Eye (tissue), 1 donor: ENCODE measurements at places on chromosomes 3 and 15.

- DNase-seq, result no peak
These were observed 550.4 kb upstream of the ARPP21 start for GRCh38 chr3:35088943-35089342.

- no peak for DNase-seq
These were observed 79.8 kb downstream of the RFTN1 start for GRCh38 chr3:16433701-16434151.

DNA sequence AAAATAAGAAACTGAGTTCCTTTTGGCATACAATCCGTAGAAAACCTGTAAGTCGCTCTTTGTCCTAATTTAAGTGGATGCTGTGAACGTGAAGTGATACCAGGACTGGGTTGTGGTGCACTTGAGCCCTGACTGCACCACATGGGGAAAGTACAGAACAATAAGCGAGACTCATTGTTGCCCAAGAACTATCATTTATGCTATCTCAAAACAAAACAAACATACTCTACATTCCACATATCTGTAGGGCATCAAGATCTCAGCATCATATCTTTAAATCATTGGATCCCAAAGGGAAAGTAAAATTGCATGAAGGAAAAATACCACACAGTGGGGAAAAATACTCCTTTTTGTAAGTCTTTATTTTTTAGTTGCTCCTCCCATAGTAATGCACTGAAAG is 580.3 kb downstream of the MECOM start:
- no peak for DNase-seq

GRCh38 chr3:8239718-8240695 is 261.6 kb upstream of the LMCD1 start:
- peak; percentile 66 for DNase-seq

DNA sequence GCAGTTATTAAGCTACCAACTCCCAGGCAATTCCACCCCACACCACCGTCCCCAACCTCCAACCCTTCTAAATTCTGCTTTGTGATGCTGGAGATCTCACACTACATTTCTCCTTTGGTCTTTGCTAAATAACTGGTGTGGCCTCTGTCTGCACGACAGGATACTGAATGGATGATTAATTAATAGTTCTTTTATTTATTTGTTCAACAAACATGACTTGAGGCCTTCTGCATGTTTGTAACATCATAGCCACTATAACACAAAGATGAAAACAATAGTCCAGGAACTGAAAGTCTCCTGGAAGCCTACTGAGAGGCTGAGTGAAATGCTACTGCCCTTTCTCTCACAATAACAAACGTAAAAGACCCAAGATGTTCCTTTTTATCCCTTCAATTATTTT is 609.5 kb upstream of the UBE2E2 start:
- no peak for DNase-seq

DNA sequence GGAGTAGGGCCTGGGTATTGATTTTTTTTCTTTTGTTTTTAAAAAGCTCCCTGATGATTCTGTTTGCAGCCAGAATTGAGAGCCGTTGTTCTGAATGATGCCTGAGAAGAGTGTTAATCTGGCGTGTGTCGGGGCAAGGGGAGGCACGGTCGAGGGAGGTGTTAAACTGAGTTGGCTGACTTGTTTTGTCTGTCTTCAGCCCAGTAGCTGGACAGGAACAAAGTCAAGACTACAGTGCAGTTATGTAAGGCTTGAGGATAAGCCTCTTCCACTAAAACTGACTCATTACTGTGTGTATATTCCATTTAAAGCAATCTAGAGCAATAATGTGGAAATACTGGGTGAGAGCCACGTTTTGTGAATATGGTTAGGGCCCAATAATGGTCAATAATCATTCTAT is 119.0 kb upstream of the DLG1 start:
- peak; percentile 39 for DNase-seq

DNA sequence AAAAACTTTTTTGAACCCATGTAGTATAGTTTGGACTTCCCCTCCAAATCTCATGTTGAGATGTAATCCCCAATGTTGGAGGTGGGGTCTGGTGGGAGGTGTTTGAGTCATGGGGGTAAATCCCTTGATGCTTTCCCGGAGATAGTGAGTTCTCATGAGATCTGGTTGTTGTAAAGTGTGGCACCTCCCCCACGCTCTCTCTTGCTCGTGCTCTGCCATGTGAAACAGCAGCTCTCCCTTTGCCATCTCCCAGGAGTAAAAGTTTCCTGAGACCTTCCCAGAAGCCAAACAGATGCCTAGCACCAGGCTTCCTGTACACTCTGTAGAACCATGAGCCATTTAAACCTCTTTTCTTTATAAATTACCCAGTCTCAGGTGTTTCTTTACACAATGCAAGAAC is 16.0 kb upstream of the RNU6-1 start:
- DNase-seq, result no peak

GRCh38 chr15:43958861-43959330 is 132.1 kb downstream of the WDR76 start:
- DNase-seq, result peak; percentile 16

DNA sequence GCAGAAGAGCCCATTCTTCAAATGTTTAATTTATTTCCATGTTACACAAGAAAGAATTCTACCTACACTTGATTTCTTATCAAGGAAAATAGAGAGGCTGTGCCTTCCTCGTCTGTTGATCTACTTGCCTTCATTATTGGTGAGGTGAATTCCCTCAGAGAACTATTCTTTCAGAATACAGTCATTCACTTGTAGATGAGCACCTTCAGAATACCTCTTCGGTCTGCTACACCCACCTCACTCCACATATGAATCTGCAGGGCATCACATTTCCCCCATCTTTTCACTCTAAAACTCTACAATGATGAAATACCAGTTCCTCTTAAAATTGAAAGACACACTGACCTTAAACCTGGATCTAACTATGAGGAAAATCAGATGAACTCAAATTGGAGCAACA is 43.0 kb downstream of the TAFA4 start:
- no peak for DNase-seq

DNA sequence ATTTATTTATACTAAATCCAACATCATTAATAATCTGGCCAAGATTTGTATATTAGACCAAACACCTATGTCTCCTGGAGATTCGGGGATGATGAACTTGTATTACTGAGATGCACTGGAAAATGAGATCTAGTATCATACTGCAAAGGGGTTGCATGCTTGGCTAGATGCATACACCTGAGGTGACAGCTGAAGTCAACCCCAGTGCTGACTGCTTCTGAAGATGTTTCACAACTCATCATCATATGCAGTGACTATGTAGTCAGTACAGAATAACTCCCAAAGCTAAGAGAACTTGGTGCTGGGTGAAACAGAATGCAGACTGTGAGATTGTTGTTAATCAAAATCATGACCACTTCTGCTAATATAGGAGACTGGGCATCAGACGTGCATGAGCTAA is 1114.2 kb downstream of the NSUN3 start:
- DNase-seq, result peak; percentile 6

- no peak for DNase-seq
These were observed 1287.1 kb upstream of the GBE1 start for GRCh38 chr3:83048556-83048955.

DNA sequence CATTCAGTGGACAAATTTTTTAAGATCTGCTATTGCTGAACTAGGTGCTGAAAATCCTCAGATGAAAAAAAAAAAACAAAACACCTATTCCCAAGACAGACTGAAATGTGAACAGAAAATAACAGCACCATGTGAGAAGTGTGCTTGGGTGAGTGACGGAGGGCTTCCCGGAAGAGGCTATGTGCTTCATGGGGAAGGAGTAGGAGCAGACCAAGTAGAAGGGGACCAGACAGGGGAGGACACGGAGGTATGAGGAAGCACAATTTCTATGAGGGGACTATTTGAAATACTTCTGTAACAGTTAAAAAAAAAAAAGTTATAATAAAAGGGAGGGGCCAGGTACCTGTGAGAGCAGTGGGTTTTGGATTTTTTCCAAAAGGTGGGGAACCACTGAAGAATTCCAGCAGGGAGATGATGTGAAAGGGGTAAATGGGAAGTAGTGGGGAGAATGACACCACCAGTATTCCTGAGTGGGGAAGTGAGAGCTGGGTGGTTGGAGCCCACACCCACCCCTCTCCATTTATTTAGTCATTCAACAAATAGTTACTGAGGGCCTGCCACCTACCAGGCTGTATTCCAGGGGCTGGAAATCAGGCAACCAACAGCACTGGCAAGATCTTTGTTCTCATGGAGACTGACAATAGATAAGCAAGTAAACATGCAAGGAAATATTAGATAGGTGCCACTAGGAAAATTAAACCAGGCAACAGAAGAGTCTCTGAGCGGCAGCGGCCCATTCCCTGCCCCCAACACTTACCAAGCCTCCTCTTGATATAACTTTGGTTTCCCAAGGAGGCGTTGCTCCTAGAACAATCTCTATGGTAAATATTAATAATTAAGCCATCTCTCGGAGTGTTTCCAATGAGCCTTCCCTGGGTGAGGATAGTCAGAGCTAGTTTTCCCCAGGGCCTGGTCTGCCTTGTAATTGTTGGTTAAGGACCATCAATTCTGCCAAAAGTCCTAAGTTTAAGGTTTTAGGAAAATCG is 3.8 kb upstream of the USP3 start:
- DNase-seq, result no peak

DNA sequence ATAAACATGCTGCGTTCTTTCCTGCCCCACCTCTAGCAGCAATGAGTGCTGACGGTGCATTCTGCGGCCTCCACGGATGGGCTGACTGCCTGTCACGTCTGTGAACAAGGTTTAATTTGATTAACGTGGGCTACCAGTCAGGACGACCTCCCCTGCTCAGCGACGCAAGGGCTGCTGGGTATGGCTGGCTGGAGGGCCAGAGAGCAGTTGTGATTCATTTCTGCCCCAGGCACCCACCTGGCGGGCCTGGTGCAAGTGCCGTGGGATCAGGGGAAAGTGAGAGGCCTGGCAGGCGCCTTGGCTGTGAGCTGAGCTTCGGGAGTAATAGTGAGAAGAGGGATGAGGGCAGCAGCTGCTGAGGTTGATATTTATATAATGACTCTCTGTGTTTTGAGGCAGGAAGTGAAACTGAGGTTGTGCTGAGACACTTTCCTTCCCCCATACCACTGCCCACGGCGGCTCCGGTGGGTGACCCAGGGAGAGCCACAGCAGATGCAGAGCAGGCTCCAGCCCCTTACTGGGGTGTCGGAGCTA is 190.4 kb upstream of the BCL6 start:
- DNase-seq, result peak; percentile 39

DNA sequence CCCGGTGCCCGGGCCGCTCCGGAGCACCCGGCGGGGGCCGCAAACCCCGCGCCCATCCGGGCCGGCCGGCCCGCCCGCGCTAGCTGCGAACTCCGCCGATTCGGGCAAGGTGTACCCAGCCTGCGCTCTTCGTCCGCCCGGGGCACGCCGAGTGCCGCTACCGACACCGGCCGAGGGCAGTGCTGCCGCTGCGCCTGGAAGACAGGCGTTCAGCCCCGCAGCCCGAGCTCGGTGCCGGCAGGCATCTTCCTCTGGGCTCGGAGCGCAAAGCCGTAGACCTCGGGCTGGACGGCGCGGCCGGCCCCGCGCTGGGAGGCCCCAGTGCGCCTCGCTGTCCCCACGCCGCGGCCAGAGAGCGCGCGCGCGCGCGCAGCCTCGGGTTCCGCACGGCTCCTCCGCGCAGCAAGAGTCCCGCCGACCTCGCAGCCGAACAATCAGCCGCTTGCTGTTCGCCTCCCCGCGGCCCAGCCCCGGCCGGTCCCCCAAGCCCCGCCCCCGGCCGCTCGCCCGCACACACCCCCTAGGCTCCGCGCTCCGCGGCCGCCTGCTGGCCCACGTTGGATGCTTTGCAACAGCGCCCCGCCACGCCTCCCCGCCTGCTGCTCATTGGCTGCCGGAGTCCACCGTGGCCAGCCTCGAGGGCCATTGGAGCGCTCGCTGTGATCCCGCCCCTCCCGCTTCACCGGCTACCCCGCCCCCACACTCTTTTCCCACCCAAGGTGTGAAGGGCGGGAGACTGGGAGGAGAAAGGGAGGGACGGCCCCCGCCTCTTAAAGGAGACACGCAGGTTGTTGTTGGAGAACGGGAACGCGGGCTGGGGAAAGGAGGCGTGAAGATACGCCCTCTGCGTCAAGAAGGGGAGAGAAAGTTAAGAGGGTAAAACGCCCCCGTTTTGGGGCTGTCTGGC is at the start of gene LRIG1:
LRIG1 (minus strand) TSS at position 447 of the 907 bp plus-strand sequence. CDS start 615 bp downstream, outside the sequence.
- DNase-seq, result peak; percentile 99

DNA sequence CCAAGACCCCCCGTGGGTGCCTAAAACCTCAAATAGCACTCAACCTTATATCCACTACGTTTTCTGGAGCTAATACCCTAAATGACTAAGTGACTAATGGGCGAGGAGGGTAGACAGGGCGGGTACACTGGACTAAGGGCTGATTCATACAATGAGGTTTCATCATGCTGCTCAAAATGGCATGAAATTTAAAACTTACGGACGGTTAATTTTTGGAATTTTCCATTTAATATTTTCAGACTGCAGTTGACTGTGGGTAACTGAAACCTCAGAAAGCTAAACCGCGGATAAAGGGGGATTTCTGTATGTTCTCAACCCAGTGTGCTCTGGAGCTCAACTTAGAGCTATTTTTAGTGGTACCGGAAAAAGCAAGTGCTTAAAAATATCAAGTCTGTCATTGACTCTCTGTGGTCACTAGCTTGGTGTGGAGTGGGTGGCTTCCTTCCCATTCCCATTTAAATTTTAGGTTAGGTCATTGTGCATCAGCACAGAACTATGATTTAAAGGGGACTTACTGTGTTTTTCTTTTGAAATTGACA is 72.9 kb downstream of the LRRC28 start:
- no peak for DNase-seq

GRCh38 chr3:166446986-166447385 is 609.8 kb upstream of the BCHE start:
- DNase-seq, result no peak
